NCI-H2081 (cell line): ENCODE measurements at places on chromosomes 16 and 17.
A peak's percentile ranks its signal among the peaks of the same experiment; 100 is the strongest.

- no peak for DNase-seq
Observed at GRCh38 chr16:59478838-59479237, 744.7 kb upstream of the GOT2 start.

GRCh38 chr16:87979352-87979751, 28.1 kb downstream of the BANP start:
- DNase-seq, result no peak

DNA sequence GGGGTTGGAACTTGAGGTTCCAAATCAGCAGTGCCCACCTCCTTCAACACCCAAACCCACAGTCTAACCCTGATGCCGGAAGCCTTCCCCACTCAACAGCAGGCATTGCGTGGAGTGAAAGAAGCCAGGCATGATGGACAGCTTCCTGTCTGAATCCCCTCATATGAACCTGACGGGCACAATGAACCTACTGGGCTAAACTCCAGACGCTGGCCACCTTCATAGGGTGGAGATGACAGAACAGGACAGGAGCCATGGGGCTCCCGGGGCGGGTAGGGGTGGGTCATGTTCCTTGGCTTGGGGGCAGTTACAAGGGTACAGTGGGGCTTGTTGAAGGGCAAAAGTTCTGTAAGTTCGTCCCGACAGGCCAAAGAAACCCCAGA, 460 bp upstream of the HSBP1 start:
- no peak for DNase-seq

- DNase-seq, result no peak
Observed at GRCh38 chr17:37564252-37564651, 45.0 kb downstream of the SYNRG start.

DNA sequence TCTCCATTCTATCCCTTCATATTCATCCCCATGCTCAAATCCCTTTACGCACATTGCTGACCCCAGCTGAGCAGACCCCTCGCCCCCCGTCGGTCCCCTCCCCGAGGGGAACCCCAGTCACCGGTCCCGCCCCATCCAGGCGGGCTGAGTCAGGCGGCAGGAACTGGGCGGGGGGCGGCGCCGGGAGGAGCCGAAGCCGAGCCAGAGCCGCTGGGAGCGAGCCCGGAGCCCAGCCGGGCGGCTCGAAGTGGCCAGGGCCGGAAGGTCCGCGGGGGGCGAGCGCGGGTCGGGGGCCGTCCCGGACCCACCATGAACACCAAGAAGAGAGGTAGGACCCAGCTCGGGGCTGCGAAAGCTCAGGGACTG, 8.6 kb downstream of the RIPOR1 start:
- no peak for DNase-seq

GRCh38 chr17:64984851-64985521, 65.7 kb upstream of the LRRC37A3 start:
- DNase-seq, result no peak

GRCh38 chr17:2975469-2975958, 87.9 kb downstream of the OR1D5 start:
- peak; percentile 86 for DNase-seq
